Umbilical cord (tissue), 2 donors: ENCODE measurements at places on chromosomes 1 and 21. TPM values are rescaled to one million over a fixed set of nuclear protein-coding genes. Genes with fewer than 3 reads are reported as not detected.

Gene PRXL2B
- total RNA-seq = 1.4 TPM

Gene FCMR
- not detected for total RNA-seq

Gene FCRL2
- 1.2 TPM for total RNA-seq

Gene NBPF3
- 22.1 TPM for total RNA-seq

Gene KRTAP10-6
- total RNA-seq = not detected

Gene RIPK4
- 9.4 TPM for total RNA-seq
